CD8-positive, alpha-beta memory T cell (primary cell): ENCODE measurements at places on chromosomes 11 and 22. TPM values are rescaled to one million over a fixed set of nuclear protein-coding genes. Genes with fewer than 3 reads are reported as not detected.

Gene RFPL2
- not detected for total RNA-seq

Gene C11orf42
- not detected for total RNA-seq

Gene SHANK2
- not detected for total RNA-seq

Gene TSPAN32
- 7.4 TPM for total RNA-seq

Gene HTR3B
- total RNA-seq = not detected

Gene DBX1
- not detected for total RNA-seq

Gene KDM4E
- total RNA-seq = not detected

Gene MAP4K2
- 54.8 TPM for total RNA-seq

Gene KCNJ1
- not detected for total RNA-seq

Gene SMIM35
- total RNA-seq = 0.40 TPM

Gene TRIM51
- total RNA-seq = not detected

Gene CCDC73
- total RNA-seq = not detected

Gene MYO18B
- total RNA-seq = 0.84 TPM

Gene CABP4
- 0.28 TPM for total RNA-seq

Gene FAM83F
- total RNA-seq = 0.33 TPM

Gene SMC1B
- total RNA-seq = 0.37 TPM

Gene DERL3
- total RNA-seq = 5.8 TPM

Gene NXPE2
- total RNA-seq = not detected

Gene TEX12
- 0.39 TPM for total RNA-seq

Gene OR56A3
- total RNA-seq = not detected

Gene CHRM1
- not detected for total RNA-seq

Gene BTG4
- not detected for total RNA-seq

Gene IFITM1
- 70.7 TPM for total RNA-seq

Gene C11orf16
- not detected for total RNA-seq

Gene PDGFB
- total RNA-seq = 3.0 TPM

Gene NEFH
- 6.3 TPM for total RNA-seq

Gene IRAG1
- not detected for total RNA-seq

Gene OSBPL5
- total RNA-seq = 2.7 TPM

Gene PAMR1
- total RNA-seq = not detected

Gene PARVB
- total RNA-seq = 84.3 TPM

Gene TYMP
- 86.1 TPM for total RNA-seq

Gene SCGB1C1
- total RNA-seq = not detected

Gene MMP27
- not detected for total RNA-seq

Gene NR1H3
- 9.6 TPM for total RNA-seq

Gene PNPLA3
- total RNA-seq = not detected

Gene KCNJ5
- total RNA-seq = 0.04 TPM

Gene TSPAN18
- 0.60 TPM for total RNA-seq

Gene MS4A3
- not detected for total RNA-seq
